Fibroblast of mammary gland (primary cell): ENCODE measurements at places on chromosomes 1 and 21.

DNA sequence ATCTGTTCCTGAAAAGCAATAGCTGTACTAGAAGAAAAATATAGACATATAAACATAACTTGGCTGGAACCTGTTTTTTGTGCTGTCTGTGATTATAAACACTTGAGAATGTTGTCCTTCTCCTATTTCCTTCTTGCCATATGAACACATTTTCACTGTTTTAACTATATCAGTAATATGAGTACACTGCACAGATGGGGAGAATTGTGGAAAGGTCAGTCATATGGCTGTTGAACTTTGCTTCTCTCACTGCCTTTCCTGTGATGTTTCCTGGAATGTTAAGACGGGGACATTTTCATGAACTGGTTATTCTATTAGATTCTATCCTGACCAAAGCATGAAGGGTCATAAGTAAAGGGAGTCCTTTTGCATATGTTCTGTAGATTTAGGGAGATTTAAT is 24.9 kb downstream of the HMCN1 start:
- no peak for DNase-seq

GRCh38 chr1:37197411-37197810 is 163.1 kb upstream of the GRIK3 start:
- no peak for DNase-seq

- DNase-seq: no peak
Observed at GRCh38 chr21:37631319-37632117, 264.9 kb downstream of the DYRK1A start.

DNA sequence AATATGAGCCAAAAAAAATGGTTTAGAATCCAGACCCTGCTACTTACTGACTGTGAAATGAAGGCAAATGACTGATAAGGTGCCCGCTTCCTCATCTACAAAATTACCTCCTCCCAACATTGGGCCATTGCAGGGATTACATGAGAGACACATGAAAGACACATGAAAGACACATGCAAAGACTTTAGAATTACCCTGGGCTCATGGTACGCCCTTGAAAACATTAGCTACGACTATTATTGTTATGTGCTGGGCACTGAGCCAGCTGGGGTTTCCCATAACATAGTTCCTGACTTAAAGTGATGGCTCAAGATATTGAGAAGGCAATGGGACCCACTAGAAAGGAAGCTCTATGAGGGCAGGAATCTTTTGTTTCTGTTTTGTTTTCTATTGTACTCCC is 43.7 kb upstream of the KANK4 start:
- DNase-seq: no peak

GRCh38 chr1:18540136-18540765 is 59.5 kb downstream of the KLHDC7A start:
- DNase-seq: no peak

- no peak for DNase-seq
Observed at GRCh38 chr1:53076721-53077598, 14.9 kb downstream of the PODN start.

DNA sequence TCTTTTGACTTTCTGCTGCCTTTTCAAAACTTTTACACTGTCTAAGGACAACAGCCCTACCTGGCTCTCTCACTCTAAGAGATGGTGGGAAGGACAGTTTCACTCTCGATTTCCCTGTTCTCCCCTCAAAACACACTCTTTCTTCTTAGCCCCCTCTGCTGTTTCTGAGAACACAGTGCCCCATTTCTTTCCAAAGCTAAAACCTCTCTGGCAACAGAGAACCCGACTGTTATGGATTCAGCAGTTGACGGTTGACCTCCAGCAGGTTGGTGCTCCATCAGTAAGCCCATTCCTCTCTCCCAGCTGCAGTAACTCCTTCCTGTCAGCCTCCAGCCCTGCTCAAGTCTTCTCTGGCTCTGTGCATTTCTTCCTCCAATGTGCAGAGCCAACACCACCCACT is 88.2 kb upstream of the ABCD3 start:
- peak; percentile 73 for DNase-seq

DNA sequence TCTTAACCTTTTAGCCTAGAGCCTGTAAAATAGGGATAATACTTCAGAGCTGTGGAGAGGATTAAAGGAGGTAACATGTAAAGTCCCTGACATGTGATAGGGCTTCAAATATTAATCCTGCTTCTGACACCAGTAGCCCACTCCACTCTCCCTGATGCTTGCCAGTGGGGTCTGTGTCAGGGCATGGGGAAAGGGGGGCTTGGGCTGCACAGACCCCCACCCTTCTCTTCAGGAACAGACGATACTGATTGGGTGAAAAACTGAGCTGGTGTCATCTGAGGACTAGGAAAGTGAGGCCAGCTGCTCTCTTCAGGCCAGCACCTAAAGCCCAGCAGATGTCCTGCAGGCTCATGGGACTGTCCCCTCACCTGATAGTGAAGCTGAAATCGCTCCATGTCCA is 27.0 kb upstream of the MEF2D start:
- no peak for DNase-seq

- no peak for DNase-seq
Observed at GRCh38 chr1:7136166-7136953, 351.1 kb downstream of the CAMTA1 start.

DNA sequence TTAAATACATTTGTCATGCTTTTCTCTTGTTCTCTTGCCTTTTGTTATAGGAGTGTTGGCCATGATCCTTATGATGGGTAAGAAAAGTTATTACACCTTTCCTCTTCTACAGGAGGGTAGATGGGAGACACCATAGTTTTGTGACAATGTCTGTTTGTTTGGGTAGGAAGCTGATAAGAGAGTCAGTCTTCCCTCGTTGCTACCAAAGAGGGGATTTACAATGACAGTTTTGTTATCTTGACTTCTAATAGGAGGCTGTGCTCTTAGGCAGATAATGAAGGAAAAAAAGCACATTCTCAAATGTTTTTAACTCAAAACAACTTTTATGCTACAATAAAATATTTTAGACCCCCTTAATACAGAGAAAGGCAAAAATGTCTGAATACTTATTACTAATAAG is 48.0 kb upstream of the WLS start:
- DNase-seq: no peak

DNA sequence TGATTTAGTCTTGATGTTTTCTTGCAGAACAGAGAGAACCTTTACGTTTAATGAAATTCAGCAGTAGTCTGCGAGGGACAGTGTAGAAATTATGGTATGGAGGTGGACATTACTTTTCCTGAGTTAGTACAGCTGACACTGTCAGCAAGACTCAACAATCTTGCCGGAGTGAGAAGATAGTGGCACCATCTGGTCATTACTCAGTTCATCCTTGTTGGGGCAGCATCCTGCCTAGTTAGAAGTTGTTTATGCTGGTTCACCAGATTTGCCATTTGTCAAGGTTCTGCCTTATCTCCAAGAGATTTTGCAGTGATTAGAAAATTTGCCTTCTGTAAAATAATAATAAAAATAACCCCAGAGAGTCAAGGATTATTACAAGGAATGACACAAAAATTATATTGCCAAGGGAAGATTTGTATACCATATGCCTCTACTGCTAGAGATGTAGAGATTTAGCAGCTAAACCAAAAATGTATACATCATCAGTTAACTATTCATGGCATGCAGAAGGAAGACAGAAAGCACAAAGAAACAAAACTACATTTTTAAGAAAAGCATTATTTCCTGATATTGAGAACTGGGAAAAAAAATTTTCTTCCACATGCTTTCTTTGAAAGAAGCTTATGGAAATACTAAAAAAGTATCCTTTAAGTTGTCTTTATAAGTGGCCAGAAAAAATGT is 1967.4 kb downstream of the NCAM2 start:
- no peak for DNase-seq

DNA sequence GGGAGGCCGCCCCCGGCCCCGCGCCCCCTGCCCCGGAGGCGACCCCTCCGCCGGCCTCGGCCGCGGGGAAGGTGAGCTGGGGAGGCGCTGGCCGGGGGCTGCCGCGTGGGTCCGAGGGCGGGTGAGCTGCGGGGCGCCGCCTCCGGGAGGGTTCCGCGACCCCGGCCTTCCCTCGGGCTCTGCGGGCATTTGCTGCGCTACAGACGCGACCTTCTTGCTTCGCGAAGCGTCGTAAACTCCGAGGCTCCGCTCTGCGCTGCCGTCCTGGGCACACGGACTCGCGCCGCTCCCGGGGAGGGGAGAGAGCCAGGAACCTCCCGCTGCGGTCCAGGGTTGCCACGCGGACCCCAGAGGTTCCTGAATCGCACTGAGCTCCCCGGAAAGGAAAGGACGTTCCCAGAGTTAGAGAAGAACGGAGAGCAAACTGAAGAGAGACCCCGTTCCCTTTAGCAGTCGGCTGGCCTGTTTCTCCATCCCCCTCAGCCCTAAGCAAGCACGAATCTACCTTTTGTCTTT is 345 bp downstream of the SLX9 start:
- no peak for DNase-seq

GRCh38 chr1:151159373-151159772 is 2.9 kb downstream of the TNFAIP8L2 start:
- no peak for DNase-seq

DNA sequence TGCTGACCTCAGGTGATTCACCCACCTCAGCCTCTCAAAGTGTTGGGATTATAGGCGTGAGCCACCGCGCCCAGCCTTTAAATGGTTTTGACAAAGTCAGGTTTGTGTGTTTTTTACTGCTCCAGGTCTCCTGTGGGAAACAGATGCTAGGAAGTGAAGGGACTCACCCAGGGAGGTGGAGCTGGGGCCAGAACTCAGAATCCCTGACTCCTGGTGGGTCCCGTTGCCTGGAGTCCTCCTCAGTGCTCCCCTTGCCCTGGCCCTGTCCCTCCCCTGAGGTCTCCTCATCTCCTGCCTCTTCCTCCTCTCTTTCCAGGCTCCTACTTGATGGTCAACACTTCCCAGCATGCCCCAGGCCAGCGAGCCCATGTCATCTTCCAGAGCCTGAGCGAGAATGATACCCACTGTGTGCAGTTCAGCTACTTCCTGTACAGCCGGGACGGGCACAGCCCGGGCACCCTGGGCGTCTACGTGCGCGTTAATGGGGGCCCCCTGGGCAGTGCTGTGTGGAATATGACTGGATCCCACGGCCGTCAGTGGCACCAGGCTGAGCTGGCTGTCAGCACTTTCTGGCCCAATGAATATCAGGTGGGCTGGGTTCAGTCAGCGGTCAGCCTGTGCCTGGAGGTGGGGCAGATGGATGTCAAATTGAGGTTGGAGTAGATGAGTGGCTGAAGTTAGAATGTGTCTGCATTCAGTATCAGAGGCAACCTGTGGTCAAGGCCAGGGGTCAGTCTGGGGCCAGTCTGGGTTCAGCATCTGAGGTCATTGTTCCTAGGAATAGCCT is 22.1 kb downstream of the PTPRU start:
- no peak for DNase-seq

DNA sequence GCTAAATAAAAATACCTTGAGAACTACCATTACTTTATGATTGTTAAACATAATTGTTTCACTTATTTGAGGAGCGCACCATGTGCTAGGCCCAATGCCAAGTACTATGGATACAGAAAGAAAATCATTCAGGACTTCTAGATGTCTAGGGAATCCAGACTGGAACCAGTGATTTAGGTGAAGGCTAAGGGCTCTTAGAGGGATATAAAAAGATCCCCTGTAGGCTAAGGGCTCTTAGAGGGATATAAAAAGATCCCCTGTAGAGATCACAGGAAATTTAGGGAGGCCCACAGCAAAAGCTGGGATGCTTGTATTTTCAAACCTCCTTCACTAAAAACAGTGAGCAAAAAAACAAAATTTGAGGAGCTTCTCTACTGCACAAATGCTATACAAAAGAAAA is 6.7 kb downstream of the TOR1AIP2 start:
- DNase-seq: no peak

GRCh38 chr1:215064327-215064726 is 18.2 kb upstream of the KCNK2 start:
- no peak for DNase-seq

- no peak for DNase-seq
Observed at GRCh38 chr1:38076455-38076854, 29.9 kb upstream of the POU3F1 start.

DNA sequence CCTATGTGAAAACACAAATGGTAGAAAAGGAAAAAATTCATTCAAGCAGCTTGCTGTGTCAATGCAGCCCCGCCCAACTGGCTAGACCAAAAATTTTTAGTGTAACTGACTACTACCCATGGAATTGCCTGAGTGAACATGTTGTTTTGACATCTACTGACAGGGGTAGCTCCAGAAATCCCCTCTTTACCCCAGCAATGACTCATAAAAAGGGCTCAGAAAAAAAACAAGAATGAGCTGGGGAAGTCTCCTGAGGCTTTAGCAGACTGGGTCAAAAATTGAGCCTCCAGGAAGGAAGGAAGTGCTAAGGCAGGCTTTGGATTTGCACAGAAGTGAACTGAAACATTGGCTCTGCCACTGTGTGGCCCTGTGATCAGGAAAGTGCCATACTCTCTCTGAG is 24.4 kb upstream of the FGGY start:
- peak; percentile 80 for DNase-seq

DNA sequence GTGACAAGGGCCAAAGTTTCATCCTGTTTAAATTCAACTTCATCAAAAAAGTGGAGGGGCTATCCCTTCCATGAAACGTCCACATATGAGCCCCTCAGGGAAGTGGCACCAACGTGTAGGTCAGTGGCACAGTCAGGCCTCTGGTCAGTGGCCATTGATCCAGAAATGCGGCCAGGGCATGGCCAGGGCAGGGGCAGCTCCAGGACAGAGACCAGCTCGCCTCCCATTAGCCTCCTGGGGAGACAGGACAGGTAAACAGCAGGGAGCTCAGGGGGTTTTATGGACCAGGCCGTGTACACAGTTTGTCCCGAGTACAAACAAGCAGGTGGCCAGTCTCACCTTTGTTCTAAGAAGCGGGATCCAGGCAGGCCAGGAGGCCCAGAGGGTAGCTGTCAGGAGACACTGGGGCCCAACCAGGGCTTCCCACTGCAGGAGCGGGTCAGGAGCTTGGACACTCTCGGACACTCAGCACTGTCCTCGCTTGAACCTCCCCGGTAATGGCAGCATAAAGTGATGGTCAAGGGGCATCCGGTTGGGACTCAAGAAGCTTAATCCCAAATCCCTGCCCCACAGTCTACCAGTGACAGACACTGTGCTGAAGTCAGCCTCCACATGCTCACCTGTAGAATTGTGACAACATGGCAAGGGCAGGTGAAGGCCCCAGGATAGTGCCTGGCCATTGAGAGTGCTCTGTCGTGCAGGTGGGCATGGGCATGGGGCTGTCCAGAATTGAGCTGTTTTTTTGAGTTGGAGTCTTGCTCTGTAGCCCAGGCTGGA is 144.1 kb upstream of the ERRFI1 start:
- no peak for DNase-seq
